ENCODE measurements at places on chromosomes 12 and 14. TPM values are rescaled to one million over a fixed set of nuclear protein-coding genes. Genes with fewer than 3 reads are reported as not detected.

The BEGAIN gene
- 1.6 TPM for total RNA-seq

- no peak for DNase-seq
These were observed 188.9 kb downstream of the CAND1 start for GRCh38 chr12:67457778-67458665.

DNA sequence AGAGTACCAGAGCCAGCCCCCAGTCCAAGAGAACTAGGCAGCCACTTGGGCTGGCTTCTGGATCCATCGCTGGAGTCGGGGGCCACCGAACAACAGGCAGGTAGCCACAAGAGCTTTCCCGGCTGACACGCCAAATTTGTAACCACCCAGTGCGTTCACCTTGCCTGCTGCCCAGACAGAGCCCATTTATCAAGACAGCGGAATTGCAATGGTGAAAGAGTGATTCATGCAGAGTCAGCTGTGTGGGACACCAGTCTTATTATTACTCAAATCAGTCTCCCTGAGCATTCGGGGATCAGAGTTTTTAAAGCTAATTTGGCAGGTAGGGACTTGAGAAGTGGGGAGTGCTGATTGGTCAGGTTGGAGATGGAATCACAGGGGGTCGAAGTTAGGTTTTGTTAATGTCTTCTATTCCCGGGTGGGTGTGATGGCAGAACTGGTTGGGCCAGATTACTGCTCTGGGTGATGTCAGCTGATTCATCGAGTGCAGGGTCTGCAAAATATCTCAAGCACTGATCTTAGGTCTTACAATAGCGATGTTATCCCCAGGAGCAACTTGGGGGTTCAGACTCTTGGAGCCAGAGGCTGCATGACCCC, 64.3 kb downstream of the PDE6H start:
- no peak for DNase-seq

DNA sequence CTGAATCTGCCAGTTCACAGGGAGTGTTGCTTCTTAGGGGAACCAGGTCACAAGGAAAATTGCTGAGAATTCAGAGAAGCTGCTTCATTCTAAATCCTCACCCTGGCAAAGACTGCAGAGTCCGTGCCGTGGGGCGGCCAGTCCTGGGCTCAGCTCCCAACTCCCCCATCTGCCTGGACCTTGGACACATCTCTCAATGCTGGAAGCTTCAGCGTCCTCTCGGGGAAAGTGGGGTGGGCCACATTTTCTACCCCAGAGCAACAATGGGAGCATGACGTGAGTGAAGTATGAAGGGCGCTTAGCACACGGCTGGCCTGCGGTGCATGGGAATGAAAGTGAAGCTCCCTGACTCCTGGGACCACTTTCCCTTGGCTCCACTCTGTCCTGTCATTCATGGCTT, 31.2 kb downstream of the HVCN1 start:
- no peak for DNase-seq

GRCh38 chr12:6840761-6841515, at the start of gene GNB3:
Gene GNB3 (plus strand): TSS chr12:6840925. CDS start chr12:6841288, 363 bp downstream.
- DNase-seq = no peak

The WIF1 gene
- not detected for total RNA-seq

The RTRAF gene
- total RNA-seq = 260 TPM

The IGF1 gene
- total RNA-seq = 3.4 TPM

The KLRK1 gene
- total RNA-seq = not detected

The PTGER2 gene
- total RNA-seq = not detected

GRCh38 chr14:87899228-87899627, 93.8 kb downstream of the GALC start:
- no peak for DNase-seq

- DNase-seq = no peak
These were observed 208.7 kb downstream of the KITLG start for GRCh38 chr12:88371416-88372183.

GRCh38 chr12:88471331-88472045, 108.8 kb downstream of the KITLG start:
- no peak for DNase-seq

The MANSC4 gene
- not detected for total RNA-seq

DNA sequence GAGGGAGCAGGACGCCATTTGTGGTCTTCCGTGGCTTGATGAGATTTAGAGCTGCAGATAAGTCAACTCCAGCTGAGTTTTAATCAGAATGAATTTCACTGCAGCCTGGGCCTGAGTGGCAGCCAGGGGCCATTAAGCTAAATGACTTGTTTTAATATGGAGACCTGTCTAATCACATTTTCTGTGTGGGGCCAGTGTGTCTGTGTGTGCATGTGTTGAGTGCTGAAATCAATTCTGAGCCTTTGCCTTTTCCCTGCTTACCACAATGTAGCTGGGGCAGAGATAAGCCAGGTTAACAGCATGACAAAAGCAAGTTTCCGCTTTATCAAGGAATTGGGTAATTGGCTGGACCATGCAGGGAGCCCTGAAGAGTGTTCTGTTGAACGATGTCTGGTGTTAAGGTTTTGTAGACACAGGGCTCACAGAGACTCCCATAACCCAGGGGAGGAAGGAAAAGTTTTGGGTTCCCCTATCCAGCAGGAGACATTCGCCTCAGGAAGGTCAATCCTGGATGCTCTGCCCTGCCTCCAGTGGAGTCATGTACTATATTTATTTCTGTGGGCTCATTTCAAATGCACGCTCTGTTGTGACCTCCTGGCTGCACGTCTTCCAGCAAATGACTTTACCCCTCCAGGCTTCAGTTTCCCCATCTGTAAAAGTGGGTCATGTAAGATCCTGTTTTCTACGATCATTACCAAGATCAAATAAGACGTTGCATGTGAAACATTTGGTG, 24.2 kb downstream of the RPH3A start:
- no peak for DNase-seq

GRCh38 chr14:104979758-104980610, 1.8 kb upstream of the AHNAK2 start:
- DNase-seq = no peak

- no peak for DNase-seq
These were observed 3.4 kb downstream of the NOC4L start for GRCh38 chr12:132147423-132148367.
